Colonic mucosa (tissue), 4 donors: ENCODE measurements at places on chromosomes 2 and 18.

DNA sequence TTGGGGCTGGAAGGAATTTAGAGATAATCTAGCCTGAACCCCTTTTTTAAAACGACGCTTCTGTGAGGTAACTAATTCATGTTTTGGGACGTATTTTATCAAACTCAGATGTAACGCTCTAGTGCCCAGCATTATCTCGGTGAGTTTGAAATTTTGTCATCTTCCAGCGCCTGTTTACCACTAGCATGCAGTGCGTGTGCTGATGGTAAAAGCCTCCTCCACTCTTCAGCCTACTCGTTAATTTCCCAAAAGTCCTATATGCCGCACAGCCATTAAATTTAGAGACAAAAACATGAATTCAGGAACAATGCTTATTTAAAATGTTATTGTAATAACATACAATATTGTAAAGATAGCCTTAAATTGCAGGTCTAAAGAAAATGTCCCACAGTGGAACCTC is 2.8 kb downstream of the ZCCHC2 start:
- no peak for DNase-seq
- H3K4me3 ChIP-seq: peak overlapping the region; percentile 63

GRCh38 chr2:32246911-32247310 is 17.8 kb downstream of the NLRC4 start:
- H3K4me3 ChIP-seq: no peak overlapping the region
- DNase-seq: peak; percentile 27
- no peak overlapping the region for H3K27ac ChIP-seq
- no peaks in the 10 kb centered on the region for H3K27me3 ChIP-seq
- no peaks in the 10 kb centered on the region for H3K36me3 ChIP-seq
- no peaks in the 10 kb centered on the region for H3K4me1 ChIP-seq

DNA sequence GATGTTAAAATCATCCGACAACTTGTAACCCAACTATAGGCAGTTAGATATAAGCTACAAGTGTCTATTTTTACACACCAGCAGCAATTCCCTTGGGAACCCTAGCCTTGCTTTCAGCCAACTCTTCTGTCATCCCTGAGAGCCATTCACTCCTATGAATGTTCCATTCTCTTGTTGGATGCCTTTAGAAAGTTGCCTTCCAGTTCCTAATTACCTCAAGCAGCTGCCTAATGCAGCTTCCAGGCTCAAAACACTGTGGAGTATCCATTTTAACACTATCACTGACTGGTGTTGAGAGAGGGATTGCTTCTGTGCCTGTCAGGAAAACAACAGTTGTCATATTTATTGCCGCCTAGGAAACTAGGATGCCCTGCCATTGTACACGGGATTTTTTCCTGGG is 402.0 kb upstream of the ACVR2A start:
- H3K4me3 ChIP-seq: no peak overlapping the region
- no peak overlapping the region for H3K27ac ChIP-seq

DNA sequence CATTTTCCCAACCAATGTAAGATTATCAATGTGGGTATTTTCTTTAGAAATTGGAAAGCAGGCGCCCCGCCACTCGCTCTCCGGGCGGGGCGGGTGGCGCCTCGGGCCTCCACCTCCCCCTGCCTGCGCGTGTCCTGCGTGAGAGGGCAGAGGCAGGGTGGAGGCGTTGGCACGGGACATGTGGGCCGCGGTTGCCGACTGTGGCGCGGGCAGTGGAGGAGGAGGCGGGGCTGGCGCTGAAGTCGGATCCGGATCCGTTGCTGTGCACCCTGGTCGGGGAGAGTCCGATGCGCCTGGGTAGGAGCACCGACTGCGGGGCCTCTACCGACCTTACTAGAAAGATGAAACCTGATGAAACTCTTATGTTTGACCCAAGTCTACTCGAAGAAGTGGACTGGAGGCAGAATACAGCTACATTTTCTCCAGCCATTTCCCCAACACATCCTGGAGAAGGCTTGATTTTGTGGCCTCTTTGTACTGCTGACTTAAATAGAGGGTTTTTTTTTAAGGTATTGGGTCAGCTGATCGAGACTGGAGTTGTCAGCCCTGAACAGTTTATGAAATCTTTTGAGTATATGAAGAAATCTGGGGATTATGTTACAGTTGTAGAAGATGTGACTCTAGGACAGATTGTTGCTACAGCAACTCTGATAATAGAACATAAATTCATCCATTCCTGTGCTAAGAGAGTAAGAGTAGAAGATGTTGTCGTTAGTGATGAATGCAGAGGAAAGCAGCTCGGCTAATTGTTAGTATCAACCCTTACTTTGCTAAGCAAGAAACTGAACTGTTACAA is 37.9 kb downstream of the PMS1 start:
- no peak for DNase-seq
- no peaks in the 10 kb centered on the region for H3K36me3 ChIP-seq
- H3K27me3 ChIP-seq: no peaks in the 10 kb centered on the region
- no peak overlapping the region for H3K4me3 ChIP-seq

DNA sequence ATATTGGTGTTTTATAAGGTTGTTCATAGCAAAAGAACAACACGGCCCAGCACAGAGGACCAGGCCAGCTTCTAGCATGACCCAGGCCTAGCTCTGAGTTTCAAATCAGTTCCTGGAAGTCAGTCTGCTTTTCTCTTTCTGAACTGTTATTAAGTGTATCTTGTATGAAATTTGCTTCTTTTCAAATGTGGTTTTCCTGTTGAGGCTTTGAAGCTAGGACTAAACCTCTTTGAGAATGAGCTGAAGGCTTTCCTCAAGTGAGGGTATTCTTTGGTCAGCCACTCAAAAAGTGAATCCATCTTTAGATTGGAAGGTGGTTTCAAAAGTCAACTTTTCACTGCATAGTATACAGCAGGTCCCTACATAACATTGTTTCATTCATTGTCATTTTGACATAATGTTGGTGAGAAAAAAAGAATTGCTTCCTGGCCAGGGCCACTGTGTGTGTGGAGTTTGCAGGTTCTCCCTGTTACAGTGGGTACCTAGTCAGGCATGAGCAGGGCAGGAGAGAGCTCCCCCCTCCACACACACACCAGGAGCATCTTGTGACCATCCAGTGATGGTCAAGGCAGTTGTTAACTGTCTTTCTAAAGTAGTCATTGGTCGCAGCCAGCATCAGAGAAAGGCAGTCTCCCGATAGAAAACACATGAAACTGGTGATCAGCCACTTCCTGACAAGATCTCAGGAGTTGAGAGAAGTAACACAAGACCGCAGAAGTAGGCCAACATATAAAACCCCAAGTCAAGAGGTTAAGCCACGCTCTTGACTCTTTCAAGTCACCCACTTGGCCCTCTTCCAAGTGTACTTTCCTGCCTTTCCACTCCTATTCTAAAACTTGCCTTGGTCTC is 6.7 kb upstream of the ACAA2 start:
- H3K4me1 ChIP-seq: no peaks in the 10 kb centered on the region
- no peak overlapping the region for H3K27ac ChIP-seq
- no peak overlapping the region for H3K4me3 ChIP-seq

- no peak overlapping the region for H3K4me3 ChIP-seq
- H3K36me3 ChIP-seq: no peaks in the 10 kb centered on the region
- no peak for DNase-seq
- peaks cover 5% of the 10 kb centered on the region for H3K4me1 ChIP-seq
- H3K27ac ChIP-seq: no peak overlapping the region
Observed at GRCh38 chr2:26691881-26692278, 642 bp upstream of the KCNK3 start.

GRCh38 chr2:48946449-48947048 is 191.0 kb upstream of the LHCGR start:
- no peaks in the 10 kb centered on the region for H3K4me1 ChIP-seq
- peak; percentile 39 for DNase-seq
- no peaks in the 10 kb centered on the region for H3K36me3 ChIP-seq
- no peaks in the 10 kb centered on the region for H3K27me3 ChIP-seq
- no peak overlapping the region for H3K4me3 ChIP-seq

GRCh38 chr2:186544255-186544675 is 45.6 kb upstream of the ITGAV start:
- H3K4me1 ChIP-seq: no peaks in the 10 kb centered on the region
- H3K27ac ChIP-seq: peak overlapping the region; percentile 44
- H3K4me3 ChIP-seq: no peak overlapping the region
- H3K27me3 ChIP-seq: no peaks in the 10 kb centered on the region

DNA sequence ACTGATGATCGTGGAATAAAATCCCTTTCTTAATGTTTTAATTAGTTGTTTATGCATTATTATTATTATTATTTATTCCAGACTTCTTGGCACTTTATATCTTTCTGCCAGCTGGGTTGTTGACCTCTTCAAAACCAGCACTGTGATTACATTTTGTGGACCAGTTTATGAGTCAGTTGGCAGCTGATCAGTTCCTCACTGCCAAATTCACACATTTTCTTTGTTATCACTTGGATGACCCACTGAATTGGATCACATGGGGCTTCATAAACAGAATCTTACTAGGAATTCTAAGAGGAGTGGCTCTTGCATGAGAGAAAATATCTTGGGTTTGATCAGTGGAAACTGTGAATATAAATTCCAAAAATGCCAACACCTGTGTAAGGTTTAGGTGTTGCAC is 321.8 kb upstream of the SPRED2 start:
- no peak overlapping the region for H3K4me3 ChIP-seq
- no peaks in the 10 kb centered on the region for H3K36me3 ChIP-seq
- H3K27me3 ChIP-seq: no peaks in the 10 kb centered on the region
- DNase-seq: no peak

- no peak overlapping the region for H3K4me3 ChIP-seq
- H3K36me3 ChIP-seq: no peaks in the 10 kb centered on the region
- no peak for DNase-seq
- no peaks in the 10 kb centered on the region for H3K4me1 ChIP-seq
- H3K27me3 ChIP-seq: no peaks in the 10 kb centered on the region
Observed at GRCh38 chr2:32760628-32761027, 132.8 kb downstream of the TTC27 start.

GRCh38 chr2:69466728-69467127 is 29.5 kb upstream of the NFU1 start:
- no peaks in the 10 kb centered on the region for H3K4me1 ChIP-seq
- no peak overlapping the region for H3K27ac ChIP-seq
- H3K36me3 ChIP-seq: no peaks in the 10 kb centered on the region
- DNase-seq: no peak
- no peak overlapping the region for H3K4me3 ChIP-seq

- H3K4me1 ChIP-seq: no peaks in the 10 kb centered on the region
- no peak overlapping the region for H3K27ac ChIP-seq
- no peak for DNase-seq
- no peaks in the 10 kb centered on the region for H3K27me3 ChIP-seq
- no peak overlapping the region for H3K4me3 ChIP-seq
Observed at GRCh38 chr2:136023416-136023815, 38.0 kb upstream of the DARS1 start.

GRCh38 chr18:923144-923866 is 18.6 kb downstream of the ADCYAP1 start:
- H3K27me3 ChIP-seq: no peaks in the 10 kb centered on the region
- DNase-seq: no peak
- no peak overlapping the region for H3K27ac ChIP-seq
- no peaks in the 10 kb centered on the region for H3K4me1 ChIP-seq
- no peak overlapping the region for H3K4me3 ChIP-seq
- H3K36me3 ChIP-seq: no peaks in the 10 kb centered on the region

DNA sequence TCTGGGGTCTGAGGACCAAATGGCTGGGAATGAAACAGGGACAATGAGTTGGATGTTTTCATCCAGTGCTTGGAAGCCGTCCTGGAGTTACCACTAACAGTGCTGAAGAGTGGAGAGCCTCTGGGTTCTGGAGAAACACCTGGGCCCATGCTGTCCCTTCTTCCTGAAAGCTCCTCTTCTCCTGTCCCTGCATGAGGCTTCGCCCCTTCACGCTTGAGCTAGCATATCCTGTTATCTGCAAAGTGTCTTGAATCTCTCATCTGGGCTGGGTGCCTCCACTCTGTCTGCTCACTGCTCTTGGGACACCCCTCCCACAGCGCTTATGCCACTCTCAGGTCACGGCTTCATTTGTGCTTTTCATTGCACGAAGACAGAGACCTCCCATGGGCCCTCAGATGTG is 154.5 kb downstream of the MYCN start:
- H3K27ac ChIP-seq: no peak overlapping the region
- H3K36me3 ChIP-seq: no peaks in the 10 kb centered on the region
- no peaks in the 10 kb centered on the region for H3K4me1 ChIP-seq
- no peak overlapping the region for H3K4me3 ChIP-seq
